Activated CD4-positive, alpha-beta T cell treated with anti-CD3 and anti-CD28 coated beads for 4 hours (primary cell): ENCODE measurements at places on chromosomes 6 and 20.

DNA sequence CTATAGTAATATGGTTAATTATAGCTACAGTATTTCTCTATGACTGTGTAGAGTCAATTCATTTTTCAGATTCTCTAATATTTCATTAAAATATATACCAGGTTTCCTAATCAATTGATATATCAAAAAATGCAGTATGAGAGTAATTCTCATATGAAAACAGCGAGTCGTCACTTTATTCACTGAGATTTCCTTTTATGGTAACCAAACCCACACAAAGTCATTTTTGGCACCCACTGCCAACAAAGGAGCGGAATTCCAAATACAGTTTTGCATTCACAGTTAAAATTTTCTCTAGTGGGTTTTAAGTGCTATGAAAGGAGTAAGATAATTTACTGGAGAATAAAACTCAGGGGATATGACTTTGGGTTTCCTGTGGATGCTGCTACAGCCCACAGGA lies 163.8 kb downstream of the HIVEP2 start:
- DNase-seq = no peak

DNA sequence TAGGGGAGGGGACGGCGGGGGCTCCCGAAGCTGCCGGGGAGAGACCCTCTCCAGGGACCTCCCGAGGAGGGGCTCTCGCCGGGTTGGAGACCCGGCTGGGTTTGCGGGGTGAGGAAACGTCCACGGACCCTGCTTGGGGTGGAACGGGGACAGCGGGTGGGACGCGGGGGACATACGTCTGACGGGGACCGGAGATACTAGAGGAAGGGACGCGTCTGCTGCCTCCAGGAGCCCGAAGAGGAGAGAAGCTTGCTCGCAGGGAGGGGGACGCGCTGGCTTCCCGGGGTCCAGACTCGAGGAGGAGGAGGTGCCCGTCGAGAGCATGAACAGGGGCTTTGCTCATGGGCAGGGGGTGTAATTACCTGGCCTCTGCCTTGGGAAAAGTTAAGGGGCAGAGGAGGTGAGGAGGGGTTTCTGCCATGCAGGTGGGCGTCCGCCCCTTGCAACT lies 593 bp downstream of the DNMT3B start:
- no peak for DNase-seq

DNA sequence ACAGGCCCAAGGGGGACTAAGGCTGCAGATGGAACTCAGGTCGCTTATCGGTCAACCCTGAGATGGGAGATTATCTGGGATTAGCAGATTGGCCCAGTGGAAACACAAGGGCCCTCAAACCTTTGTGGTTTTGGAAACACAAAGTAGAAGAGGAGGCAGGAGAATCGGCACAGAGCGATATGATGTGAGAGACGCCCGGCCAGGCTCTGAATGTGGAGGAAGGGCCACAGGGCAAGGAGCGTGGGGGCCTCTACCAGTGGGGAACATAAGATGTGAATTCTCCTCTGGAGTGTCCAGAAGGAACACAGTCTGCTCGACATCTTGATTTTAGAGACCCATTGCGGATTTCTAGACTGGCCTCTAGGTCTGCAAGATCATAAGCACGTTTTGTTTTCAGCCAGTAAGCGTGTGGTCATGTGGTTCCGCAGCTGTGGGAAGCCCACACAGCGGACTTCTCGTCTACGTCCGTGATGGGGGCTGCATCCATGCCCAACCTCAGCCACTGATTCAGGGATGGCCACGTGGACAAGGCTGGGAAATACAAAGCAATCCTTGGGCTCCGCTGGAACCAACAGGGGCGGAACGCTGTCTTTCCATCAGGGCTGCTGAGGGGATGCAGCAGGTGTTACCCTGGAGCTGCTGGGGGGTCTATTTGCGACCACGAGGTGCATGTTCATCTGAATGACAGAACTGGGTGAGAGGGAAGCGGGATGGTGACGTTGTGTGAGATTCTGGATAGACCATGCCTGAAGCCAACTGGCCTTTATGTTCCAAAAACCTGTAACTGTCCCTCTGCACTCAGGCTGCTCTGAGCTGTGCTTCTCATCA lies 127.6 kb upstream of the PMEPA1 start:
- DNase-seq = no peak

- DNase-seq = no peak
These were observed 6.0 kb downstream of the SYTL3 start for GRCh38 chr6:158655569-158656450.

GRCh38 chr20:11111191-11111590 lies 437.4 kb upstream of the JAG1 start:
- no peak for DNase-seq

DNA sequence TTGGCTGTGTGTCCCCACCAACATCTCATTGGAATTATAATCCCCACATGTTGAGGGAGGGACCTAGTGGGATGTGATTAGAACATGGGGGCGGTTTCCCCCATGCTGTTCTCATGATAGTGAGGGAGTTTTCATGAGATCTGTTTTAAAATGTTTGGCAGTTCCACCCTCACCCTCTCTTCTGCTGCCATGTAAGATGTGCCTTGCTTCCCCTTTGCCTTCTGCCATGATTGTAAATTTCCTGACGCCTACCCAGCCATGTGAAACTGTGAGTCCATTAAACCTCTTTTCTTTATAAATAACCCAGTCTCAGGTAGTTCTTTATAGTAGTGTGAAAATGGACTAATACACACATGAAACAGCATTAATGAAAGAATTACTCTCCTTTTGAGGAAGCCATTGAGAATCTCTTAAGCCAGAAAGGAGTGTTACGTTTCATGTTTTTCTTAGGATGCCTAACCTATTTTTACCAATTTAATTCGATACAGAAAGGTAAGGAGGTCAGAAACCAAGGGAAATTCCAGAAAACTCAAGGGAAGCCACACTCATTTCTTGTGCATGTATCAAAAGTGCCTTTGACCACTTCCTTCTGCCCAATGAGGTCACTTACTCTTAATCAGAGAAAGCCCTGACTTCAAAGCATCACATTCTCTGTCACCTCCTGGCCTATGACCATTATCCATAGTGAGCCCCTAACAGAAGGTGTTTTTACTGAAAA lies 24.7 kb upstream of the HINT3 start:
- no peak for DNase-seq

DNA sequence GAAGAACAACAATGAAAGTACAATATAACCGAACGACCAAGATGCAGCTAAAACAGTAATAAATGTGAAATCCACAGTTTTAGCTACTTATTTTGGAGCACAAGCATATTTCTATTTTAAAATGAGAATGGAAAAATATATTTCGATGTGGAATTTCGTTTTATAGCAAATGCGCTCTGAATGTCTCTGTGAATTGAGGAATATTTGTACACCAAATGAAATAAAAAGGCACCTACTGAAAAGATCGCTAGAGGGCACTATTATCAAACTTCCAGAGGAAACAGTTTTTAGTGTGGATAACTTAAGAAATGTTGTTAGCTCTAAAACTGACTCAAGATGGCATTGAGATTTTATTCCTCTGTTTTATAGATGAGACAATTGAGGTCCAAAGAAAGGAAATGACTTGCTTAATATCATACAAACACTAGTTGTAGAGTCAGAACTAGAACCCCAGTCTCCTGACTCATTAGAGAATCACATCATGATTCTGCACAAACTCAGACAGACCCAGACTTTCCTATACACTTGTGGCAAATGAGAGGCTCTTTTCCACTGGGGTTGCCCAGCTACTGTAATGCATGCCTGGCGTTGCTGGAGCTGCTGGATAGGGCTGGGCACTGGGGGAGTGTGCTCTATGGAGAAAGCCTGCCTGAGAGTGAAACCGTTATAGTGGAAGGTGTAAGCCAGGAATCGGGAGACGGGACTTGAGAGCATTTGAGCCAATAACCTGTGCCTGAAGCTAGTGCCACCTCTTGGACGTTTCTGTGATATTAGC lies 51.9 kb downstream of the GCLC start:
- DNase-seq = no peak

DNA sequence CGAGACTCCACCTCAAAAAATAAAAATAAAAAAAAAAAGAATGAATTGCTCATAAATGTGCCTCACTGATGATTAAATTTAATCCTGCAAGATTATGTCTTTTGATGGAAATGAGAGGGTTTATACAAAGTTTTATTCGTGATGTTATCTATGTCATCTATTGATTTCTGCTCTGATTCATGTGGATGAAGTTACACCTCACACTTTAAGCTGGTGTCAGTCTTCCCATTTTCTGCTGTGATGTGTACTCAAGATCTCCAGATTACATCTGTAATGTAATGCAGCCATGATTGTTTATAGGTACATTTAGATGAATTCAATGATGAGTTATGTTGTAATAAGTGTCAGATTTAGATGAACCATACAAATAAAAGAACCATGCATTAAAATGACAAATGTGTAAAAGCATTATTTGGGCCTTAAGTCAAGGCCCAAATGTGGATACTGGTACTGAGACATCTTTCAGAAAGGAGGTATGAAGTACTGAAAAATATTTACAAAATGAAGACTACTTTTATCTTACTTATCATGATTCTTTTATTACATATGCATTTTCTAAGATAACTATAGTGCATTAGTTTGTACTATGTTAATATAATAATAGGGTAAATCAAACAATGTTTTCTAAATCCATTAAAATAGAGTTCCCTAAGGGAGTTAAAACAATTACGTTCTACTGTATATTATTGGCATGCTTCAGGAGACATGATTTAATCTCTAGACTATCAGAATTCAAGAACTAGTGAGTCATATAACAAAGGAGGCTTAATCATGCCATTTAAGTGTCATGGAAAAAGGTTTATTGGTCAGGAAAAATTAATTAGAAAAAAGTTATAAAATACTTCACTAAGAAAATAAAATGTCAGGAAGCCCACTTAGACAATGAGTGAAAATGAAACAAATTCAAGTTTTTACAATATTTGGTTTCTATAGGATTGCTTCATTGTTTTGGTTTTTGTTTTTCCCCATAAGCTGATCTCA lies 34.5 kb downstream of the HCRTR2 start:
- DNase-seq = no peak

DNA sequence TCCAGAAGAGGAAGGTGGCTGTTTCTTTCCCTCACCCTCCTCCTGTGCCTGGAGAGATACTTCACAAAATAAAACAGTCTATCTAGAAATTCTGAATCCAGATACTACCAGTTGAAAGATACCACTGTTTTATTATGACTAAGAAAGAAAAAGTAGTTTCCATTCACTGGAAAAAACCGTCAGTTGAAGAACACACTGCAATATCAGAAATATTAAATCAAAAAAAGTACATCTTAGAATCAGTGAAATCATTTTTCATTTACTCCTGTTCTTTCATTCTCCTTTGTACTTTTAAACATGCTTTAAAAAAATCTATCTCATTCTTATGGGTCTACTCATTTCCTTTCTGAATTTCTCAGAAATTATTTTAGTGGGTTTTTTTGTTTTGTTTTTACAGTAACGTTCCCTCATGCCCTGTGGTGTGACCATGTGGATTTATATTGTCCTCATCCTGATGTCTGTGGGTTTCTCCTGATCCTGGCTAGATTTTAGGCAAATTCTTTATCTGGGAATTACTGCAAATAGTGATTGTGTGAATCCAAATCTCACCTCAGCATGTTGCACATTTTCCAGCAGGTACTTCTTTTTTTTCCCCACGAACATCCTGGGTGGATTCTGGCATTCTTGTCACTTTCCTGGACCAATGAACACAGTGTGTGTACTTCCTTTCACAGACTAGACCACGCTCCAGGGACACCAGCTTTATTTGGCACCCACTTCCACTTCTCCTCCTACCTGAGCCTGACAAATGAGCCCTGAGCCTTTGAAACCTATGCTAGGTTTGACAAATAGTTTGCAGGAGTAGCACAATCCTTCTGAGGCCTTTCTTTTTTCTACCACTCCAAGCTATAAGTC lies 114.0 kb upstream of the LAMP5 start:
- DNase-seq = no peak

GRCh38 chr20:32980131-32980941 lies 23.9 kb downstream of the SUN5 start:
- DNase-seq = no peak

DNA sequence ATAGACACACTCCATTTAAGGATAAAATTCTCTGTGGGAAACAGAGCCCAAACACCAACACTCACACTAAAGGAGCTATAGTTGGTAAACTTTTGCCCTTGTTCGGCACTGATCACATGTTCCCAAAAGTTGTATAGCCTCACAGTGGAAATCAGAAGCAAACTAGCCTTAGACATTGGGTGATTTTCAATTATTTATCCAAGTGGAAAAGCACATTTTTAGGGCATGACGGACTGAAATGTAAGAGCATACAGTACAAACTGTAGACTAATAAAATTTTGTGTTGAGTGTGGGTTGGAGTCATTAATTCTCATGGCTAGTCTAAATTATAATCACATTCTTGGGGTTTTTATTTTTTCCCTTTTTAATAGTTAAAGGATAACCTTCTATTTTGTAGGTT lies 202.4 kb downstream of the MOXD1 start:
- no peak for DNase-seq

- no peak for DNase-seq
These were observed 41.5 kb downstream of the CDC40 start for GRCh38 chr6:110221738-110222137.

DNA sequence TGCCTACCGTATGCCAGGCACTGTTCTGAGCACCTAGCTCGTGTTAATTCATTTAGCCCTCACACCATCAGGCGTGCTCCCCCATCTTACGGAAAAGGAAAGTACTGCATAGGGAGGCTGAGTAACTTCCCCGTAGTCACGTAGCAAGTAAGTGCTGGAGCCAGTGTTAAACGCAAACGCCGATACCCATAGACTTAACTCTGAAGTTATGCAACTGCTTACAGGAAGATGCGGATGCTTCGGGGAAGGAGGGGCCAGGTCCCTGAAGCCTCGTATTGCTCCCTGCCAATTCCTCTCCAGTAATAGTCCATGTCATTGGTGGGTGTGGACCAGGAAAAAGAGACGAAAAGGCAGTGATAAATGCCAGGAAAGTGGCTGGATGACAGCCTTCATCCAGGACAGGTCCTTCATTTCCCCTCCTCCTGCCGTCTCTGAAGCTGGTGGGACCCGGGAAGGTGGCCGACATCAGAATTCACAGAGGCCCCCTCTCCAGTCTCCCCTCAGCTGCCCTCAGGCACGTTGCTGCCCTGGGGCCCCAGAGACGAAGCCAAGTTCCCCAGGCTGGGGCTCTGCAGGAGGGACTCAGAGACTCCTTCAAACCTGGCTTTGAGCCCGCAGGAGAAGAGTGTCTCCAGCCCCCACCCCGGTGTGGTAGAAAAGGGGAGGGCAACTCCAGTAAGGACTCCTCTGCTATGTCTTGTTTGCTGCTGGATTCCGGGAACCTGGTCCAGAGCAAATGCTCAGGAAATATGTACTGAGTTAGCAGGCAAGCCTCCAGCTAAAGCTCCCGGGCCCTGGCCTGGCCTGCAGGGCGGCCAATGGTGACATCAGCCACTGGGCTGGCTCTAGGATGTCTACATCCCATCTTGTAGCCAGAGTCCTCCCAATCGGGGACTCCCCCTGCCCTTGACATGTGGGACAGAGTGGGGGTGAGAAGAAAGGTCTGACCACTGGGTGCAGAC lies 37.8 kb downstream of the RAB44 start:
- DNase-seq = no peak

GRCh38 chr6:85114581-85114935 lies 335.3 kb upstream of the NT5E start:
- DNase-seq = no peak

DNA sequence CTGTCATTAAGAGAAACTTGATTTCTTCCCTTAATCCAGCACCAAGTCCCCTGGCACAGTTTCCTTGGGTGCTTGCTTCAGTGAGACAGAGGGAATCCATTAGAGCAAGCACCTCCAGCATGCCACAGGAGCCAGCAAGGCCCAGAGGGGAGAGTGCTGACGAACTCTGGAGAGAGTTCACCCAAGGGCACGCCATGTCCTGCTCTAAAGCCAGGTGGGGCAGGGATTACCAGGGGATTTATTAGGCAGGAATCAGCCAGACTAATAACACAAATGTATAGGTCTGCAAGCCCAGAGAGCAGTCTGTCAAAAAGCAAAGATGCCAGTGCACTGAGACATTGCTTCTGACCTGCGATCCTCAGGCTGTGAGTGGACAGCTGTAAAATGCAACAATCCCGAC lies 155.4 kb upstream of the SYNDIG1 start:
- DNase-seq = no peak
